MG63 (cell line): ENCODE measurements at places on chromosomes 7 and 10.
A peak's percentile ranks its signal among the peaks of the same experiment; 100 is the strongest.

DNA sequence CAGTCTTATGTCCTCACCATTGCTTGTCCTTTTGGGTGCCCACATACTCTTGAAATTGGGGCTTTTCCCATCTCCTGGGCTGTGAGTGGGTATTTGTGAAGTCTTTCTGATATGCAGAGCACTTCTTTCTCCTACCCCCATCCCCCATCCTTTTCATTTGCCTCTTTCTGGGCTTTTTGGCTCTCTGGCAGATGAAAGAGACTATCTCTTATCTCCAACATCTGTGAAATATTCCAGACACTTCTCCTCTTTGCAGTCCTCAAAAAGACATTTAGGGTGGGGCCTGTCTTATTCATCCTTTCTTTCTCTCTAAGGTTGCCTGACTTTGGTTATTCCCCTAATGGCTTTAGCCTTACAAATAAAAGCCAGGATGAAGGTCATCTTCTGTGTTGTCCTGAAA lies 462.2 kb upstream of the MKI67 start:
- DNase-seq = no peak

- peak; percentile 1 for DNase-seq
These were observed 489.2 kb upstream of the KCND2 start for GRCh38 chr7:119783799-119784198.

DNA sequence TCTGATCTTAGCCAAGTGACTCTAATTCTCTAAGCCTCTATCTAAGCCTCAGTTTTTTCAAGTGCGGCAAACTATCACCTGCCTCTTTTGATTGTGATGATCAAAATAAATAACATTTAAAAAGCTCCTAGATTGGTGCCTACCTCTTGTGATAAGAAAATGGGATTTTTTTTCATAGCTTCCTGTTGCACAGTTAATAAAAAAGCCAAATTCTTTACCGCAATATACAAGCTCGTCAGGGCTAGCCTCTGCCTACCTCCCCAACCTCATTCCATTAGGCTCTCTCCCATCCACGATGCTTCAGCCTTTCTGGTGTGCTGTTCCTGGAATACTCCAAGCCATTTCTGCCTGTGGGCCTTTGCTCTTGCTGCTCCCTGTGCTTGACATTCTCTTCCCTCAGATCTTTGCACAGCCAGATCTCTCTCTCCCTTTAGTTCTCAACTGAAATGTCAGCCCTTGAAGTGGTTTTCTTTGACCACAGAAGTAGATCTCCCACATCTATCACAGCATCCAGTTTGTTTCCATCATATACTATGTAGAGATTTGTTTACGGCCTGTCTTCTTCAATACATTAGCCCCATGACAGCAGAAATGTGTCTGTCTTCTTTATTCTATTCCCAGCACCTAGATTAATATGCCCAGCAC lies 48.8 kb downstream of the SFR1 start:
- no peak for DNase-seq

- DNase-seq = peak; percentile 3
These were observed 595.9 kb downstream of the DNAJB6 start for GRCh38 chr7:157932498-157933218.

- DNase-seq = no peak
These were observed 56.4 kb upstream of the DKK1 start for GRCh38 chr10:52257692-52258075.

GRCh38 chr7:105825371-105825770 lies 51.0 kb downstream of the ATXN7L1 start:
- no peak for DNase-seq

DNA sequence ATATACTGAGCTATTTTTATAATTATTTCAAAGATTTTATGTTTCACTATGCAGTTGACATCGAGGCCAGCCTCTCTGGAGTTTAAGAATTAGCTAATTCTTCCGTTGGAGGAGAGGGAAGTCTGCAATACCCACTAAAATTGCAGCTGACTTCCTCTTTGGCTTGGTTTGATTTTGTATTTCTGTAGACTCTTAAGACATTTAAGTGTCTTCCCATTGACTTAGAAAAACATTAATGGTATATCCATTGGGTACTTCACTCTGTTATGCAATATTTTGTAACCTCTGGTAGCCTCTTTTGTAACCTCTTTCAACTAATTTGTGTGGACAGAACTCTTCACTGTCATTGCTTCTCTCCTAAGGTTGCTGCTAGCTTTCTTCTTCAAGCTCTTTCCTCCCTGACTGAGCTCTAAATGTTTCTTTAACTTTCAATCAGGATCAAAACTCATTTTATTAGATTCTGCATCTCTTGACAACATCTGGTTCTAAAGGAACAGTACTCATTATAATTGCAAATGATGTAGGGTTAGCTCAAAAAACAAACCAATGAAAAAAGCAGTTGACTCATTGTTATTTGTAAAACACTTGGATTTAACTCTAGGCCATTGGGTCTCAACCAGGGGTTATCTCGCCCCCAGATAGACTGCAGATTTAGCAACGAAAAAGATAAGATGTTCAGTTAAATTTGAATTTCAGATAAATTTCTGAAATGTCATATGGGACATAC lies 1.7 kb upstream of the ANKRD22 start:
- no peak for DNase-seq

GRCh38 chr7:26645121-26645520 lies 219.3 kb downstream of the SKAP2 start:
- no peak for DNase-seq

GRCh38 chr10:11274452-11274851 lies 256.8 kb downstream of the CELF2 start:
- DNase-seq = no peak

GRCh38 chr10:67098461-67098860 lies 172.6 kb downstream of the LRRTM3 start:
- no peak for DNase-seq

GRCh38 chr7:13639396-13639795 lies 350.1 kb downstream of the ETV1 start:
- no peak for DNase-seq

DNA sequence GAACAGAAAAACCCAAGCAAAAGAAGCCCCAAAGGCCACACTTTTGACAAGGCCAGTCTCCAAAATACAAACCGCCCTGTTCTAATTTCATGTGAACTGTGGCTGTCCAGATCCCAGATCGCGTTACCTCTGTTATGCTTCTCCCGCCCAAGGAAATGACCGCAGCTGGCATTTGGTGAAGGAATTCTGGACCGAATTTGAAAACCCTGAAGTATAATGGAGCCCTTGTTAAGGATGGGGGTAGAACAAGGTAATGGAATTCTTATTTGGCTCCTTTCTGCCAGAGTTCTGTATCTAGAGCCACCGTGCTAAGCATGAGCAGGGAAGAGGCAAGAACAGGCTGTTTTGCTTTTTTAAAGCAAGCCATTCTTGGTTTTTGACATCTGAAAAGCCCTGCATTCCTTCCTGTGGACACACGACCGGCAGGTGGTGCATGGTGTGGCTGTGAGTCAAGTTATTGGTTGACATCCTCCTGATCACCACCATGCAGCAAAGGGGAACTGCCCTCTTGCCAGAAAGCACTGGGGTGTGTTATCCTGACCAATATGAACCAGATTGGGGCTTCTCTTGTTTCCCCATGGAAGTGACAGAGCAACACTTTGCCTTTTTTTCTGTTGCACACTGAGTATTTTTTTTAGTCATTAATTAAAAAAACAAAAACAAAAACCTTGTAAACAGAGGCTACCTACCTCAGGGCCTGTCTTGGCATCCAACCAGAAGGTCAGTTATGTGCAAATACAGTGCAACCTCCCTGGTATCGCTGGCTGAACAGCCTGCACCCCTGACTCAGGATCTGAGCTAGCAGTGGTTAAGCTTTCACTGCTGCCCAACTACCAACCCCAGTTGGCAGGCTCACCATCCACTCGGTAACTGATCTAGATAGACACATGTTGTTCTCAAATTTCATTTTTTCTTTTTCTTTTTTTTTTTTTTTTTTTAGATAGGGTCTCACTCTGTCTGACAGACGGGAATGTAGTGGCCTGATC lies 14.2 kb downstream of the UCMA start:
- DNase-seq = peak; percentile 6

- DNase-seq = no peak
These were observed 395.9 kb downstream of the AUTS2 start for GRCh38 chr7:69994218-69994617.
